ENCODE measurements at places on chromosomes 7 and 10.
A peak's percentile ranks its signal among the peaks of the same experiment; 100 is the strongest.

- no peak for DNase-seq
Observed at GRCh38 chr10:49207936-49208487, 19.8 kb upstream of the TMEM273 start.

- DNase-seq = no peak
Observed at GRCh38 chr7:105617280-105618015, 36.2 kb upstream of the EFCAB10 start.

DNA sequence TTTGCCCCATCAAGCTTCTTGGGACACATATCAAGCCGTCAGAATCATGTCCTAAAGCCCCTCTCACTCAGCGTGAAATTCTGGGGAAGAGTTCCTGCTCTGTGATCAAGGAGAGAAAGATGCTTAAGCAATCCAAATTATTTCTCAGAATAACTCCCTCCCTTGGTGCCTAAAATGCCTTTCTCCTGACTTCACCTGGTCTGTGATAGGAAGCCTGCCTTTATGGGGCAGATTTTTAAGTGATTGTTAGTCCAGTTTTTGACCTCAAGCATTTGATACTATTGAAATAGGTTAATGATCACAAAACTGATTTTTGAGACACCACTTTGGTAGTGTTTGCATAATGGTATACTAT, 76.4 kb upstream of the MAGI2 start:
- no peak for DNase-seq

DNA sequence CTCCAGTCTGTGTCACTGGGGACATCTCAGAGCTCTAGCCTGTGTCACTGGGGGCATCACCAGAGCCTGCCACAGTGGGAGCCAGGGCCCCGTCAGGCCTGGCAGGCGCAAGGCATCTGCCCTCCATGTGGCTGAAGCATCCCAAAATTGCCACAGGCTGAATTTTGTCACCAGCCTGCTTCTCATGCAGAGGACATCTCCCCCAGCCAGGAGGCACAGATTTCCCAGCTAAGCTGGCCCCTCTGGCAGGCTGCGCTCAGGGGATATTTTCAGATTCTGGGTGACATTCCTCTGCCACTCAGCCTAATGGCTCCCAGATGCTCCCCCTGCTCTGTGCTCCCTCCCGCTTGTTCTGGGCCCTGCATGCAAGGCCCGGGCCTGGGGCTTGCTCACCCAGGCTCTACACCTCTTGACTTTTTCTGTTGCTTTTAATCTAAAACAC, 64.6 kb downstream of the COL13A1 start:
- no peak for DNase-seq

GRCh38 chr7:28157831-28158416, 22.7 kb downstream of the JAZF1 start:
- no peak for DNase-seq

DNA sequence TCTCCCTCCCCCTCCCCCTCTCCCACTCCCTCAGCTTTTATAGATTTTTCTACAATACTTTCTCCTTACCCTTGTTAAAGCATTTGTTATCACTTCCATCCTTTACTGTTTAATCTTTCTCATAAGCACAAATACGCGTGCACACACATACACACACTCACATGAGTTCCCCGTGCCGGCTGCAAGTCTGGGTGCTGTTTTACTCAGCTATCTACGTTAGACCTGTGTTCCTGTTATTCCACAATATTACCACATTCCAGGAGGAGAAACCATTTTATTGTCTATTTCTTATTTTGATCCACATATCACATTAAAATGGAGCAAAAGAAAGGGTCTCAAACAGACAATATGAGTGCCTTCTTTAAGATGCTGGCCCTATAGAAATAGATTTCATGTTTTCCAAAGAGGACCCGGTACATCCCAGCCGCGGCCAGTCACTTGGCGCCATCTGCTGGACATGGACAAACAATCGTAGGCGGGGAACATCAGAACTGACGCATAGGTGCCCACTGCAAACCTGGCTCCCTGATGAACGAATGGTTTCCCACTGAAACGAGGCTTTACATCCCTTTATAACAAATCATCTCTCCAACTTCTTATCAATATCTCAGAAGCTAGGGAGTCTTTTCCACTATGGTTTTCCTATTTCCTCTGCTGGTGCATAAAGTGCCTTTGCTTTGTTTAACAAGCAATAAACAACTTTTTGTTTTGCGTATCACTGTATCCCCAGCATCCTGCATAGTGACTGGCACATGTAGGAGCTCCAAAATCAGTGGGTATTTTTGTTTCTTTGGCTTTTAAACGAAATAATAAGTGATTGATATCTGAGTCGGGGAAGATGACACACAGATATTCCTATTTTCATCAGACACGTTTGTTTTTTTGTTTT, 25.2 kb upstream of the OPTN start:
- peak; percentile 26 for DNase-seq

DNA sequence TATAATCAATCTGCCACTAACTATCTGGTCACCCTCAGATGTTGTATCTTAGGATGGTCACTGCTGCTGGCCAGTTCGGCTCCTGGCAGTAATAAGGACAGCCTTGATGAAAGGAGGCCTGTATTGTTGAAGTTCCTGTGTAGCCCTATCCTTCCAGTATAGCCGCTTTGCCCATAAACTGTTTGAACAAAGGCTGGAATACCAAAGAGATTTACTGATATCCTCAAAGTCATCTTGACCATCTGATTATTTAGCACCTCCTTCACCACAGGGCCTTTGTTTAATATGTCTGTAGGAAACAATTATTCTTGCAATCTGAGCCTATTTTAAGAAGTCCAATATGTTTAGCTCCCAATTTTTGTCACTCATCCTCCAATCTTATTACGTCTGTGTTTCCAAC, 77.7 kb downstream of the HYCC1 start:
- no peak for DNase-seq

- DNase-seq = no peak
Observed at GRCh38 chr10:12400266-12400931, 51.1 kb downstream of the CAMK1D start.

GRCh38 chr10:35329520-35329919, 6.8 kb upstream of the CCNY start:
- DNase-seq = no peak

DNA sequence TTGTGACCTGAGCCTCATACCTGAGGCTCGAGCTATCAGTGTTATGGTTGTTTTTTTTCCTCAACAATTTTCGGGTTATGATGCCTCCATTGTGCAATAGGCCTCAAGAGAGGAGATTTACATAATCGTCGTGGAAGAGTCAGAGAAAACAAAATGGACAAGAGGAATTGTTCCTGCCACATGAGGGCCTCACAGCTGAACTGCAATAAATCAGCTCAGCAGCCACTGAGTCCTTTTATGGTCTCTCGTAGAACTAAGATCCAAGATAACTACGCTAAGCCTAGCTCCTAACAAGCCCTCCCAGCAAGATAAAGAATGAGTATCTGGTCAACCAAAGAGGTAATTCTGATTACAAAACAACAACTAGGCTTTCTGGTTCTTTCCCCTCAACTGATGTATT, 336.8 kb downstream of the WDR11 start:
- no peak for DNase-seq

DNA sequence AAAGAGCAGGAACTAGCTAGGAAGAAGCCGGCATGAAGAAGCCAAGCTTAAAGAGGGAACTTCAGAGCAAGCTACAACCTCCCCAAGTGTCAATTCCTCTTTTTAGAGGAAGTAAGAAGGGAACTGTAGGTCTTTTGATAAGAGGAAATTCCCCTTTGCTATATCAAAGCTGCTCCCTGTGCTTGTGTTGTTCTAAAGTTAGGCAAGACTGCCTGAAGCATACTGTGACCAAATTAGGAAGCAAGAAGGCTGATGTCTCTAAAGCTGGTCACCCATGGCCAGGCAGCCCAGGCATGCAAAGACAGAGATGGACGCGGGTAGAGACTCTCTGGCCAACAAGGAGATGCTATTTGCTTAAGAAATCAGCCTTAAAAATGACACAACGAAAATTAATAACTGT, 87.9 kb downstream of the RNF216 start:
- no peak for DNase-seq

Data from NCI-H446 (cell line).